Left ventricle myocardium inferior (tissue), 1 donor: ENCODE measurements at places on chromosomes 2 and 18. TPM values are rescaled to one million over a fixed set of nuclear protein-coding genes. Genes with fewer than 3 reads are reported as not detected.
A peak's percentile ranks its signal among the peaks of the same experiment; 100 is the strongest.

DNA sequence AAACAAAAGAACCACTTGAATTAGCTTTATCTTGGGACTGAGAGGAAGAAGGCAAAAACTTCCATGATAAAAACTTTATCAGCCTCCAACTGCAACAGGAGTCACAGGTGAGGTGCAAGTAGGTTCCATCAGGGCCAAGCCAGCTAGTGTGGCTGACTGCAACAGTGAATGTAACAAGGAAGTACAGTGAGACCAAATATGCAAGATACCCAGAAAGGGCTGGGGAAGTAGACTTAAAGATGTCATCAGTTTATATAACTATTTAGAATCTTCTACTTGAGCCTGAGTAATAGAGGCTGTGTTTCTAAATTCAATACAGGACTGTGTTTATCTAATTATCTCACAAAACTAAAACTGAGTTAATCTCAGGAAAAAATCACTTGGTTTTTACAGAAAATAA, 14.8 kb downstream of the PLEKHM3 start:
- no peak for DNase-seq

- peak; percentile 27 for DNase-seq
Measured at GRCh38 chr2:181656450-181657291, at the start of gene CERKL. Gene CERKL (minus strand): TSS chr2:181657105. CDS start chr2:181657006, 99 bp downstream.

ANKRD29 gene
- total RNA-seq, result 9.2 TPM

VWC2L gene
- total RNA-seq, result not detected

DNA sequence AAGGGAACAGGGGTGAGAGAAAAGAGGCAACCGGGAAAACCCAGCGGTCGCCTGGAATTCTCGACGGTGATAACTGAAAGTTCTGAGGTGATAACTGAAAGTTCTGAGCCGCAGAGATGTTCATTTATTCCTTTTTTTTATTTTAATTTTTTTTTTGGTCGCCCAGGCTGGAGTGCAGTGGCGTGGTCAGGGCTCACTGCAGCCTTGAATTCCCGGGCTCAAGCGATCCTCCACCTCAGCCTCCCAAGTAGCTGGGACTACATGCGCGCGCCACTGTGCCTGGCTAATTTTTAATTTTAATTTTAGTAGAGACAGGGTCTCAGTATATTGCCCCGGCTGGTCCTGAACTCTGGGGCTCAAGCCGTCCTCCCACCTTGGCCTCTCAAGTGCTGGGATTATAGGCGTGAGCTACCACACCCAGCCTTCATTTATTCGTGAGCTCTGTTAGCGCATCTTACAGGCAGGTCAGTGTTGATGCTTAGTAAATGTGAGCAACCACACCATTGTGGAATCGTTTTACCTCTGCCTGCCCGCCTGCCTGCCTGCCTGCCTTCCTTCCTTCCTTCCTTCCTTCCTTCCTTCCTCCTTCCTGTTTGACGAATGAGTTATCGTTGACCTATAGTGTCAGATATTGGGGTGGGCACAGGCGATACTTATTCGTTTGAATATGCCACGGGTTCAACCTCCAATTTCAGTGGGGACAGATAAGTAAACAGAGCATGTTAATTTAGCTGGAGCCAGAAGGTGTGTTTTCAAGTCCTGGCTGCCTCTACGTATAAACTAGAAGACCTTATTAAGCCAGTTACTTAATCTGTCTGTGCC, 557 bp upstream of the E2F6 start:
- no peak for DNase-seq

DNA sequence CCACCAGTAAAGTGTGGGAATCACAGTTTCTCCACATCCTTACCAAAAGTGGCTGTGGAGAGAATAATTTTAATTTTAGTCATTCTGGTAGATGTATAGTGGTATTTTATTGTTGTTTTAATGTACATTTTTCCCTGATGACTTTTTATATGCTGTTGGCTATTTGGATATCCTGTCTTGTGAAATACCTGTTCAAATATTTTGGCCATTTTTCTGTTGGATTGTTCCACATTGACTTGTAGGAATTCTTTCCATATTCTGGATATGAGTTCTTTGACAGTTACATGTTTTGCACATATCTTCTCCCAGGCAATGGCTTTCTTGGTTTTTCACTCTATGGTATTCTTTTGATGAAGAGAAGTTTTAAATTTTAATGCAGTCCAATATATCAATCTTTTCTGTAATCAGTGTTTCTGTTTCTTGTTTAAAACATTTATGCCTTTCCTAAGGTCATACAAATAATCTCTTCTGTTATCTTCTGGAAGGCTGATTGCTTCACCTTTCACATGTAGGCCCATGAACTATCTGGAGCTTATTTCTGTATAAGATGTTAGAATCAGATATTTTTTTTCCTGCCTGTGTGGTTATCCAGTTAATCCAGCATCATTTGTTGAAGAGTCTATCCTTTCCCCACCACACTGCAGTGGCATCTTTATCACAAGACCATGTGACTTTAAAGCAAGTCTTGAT, 19.0 kb downstream of the AFTPH start:
- DNase-seq, result no peak

DNA sequence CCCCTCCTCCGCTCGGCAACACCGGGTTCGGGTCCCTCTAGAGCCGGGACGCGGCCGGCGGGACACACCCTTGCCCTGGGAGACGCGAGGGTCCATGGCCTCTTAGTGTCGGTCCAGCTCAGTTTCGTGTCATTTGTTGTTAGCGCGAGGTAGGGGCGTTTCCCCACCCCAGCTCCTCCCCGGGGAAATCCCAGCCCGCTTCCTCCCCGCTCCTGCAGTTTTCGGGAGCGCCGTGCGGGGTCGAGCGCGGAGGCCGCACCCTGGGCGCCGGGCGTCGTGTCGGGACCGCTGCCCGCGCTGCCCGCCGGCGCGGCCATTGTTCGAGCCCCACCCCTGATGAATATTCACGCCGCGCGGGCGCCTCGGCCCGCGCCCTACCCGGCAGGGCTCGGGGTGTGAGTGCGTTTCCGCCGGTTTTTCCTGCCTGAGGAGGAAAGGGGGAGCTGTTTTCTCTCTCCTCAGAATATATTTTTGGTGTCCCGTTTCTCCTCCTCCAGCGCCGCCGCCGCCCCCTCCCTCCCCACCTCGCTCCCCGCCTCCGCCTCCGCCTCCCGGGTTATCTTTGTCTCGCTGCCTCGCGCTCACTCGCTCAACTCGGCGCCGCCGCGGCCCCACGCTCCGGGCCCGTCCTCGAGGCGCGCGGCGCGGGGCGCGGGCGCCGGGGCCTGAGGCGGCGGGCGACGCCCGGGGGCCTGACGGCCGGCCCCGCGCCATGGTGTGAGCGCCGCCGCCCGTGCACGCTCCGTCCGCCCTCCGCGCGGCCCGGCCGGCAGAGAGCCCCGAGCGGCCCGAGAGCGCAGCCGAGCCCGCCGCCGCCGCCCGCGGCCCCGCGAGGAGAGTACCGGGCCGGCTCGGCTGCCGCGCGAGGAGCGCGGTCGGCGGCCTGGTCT, at the start of gene MAP4K4:
Gene MAP4K4 (plus strand): TSS at position 584 of the 890 bp plus-strand sequence. CDS start 374 bp downstream, outside the sequence.
- peak; percentile 92 for DNase-seq

DNA sequence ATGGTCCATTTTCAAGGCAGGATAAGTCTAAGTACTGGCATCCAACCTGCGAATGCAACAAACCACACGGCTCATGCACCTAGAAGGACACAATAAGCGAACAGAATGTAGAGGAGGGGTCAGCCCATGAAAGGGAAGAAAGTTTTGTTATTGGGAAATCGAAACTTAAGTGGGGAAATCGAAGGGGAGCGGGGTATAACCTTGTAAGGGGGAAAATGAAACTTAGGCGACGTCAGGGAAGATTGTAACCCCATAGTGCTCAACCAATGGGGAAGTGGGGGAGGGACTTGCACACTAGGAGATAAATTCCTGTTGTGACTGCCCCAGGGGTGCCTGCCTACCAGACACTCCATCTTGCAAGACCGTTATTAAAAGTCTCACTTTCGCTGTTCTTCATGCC, 15.6 kb upstream of the OTOF start:
- DNase-seq, result no peak

DNA sequence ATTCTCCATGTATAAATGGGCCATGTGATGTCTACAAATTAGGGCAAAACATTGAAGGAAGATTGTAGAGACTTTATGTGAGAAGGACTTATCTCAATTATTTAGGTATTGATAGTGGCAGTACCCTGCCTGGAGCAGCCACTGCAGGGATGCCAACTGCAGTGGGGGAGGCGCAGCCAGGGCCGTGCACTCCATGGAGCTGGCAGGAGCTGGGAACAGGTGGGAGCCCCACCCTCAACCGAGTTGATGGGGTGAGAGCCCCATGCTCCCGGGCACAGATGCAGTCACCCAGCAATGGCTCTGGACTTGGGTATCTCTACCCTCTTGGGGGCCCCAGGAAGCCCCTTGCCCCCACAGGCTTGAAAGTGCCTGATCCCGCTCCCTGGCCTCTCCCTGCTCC, 564.3 kb downstream of the SLC4A3 start:
- DNase-seq, result no peak

GLI2 gene
- total RNA-seq, result 2.4 TPM

DNA sequence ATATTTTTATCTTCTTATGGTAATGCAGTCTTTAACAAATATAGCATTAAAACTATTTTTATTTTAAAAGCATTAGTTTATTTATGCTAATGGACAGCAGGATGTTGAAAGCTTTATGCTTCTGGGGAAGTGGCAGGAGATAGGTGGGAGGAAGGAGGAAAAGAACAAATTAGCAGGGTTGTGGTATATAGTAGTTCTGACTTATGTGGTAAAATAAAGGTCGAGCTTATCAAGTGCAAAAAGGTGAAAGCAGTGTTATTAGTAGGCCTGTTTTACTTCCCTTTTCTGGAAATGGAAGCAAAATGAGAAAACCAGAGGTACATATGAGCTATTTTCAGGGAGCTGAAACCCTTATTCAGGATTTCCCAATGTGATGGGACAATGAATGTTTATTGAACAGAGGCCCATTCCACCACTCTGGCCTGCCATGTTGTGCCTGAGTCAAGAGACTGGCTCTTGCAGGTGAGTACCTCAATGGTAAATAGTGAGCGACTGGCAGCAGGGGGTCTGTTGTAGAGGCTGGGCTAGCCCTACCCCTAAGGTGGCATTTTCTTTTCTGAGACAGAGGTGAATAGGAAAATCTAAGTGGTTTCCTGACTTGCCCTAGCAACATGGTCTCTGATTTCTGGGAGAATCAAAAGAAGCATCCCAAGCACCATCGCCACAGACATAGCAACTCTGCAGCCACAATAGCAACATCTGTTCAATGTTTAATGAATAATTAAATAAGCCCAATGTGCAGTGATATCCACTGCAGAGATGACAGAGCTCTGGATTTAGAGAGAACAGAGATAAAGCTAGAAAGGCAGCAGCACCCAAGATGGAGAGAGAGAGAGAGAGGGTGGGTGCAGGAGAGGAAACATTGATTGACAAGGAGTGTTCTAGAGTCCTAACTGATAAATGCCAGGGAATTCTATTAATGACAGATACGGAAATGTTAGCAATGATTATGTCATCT, 119.7 kb downstream of the UPP2 start:
- no peak for DNase-seq

TACR1 gene
- total RNA-seq, result 0.22 TPM

GRCh38 chr2:121884511-121884921, 129.1 kb downstream of the TSN start:
- DNase-seq, result no peak

GRCh38 chr2:200077210-200077650, 121.8 kb downstream of the MAIP1 start:
- DNase-seq, result no peak

MAPK4 gene
- 21.7 TPM for total RNA-seq

CNGA3 gene
- total RNA-seq, result not detected

COX7A2L gene
- total RNA-seq, result 109 TPM

CPLX4 gene
- not detected for total RNA-seq

LYPD6B gene
- not detected for total RNA-seq

GORASP2 gene
- total RNA-seq, result 61.5 TPM

RNU2-63P gene
- not detected for total RNA-seq

- DNase-seq, result no peak
Measured at GRCh38 chr18:46574743-46575115, 82.3 kb downstream of the LOXHD1 start.

DNA sequence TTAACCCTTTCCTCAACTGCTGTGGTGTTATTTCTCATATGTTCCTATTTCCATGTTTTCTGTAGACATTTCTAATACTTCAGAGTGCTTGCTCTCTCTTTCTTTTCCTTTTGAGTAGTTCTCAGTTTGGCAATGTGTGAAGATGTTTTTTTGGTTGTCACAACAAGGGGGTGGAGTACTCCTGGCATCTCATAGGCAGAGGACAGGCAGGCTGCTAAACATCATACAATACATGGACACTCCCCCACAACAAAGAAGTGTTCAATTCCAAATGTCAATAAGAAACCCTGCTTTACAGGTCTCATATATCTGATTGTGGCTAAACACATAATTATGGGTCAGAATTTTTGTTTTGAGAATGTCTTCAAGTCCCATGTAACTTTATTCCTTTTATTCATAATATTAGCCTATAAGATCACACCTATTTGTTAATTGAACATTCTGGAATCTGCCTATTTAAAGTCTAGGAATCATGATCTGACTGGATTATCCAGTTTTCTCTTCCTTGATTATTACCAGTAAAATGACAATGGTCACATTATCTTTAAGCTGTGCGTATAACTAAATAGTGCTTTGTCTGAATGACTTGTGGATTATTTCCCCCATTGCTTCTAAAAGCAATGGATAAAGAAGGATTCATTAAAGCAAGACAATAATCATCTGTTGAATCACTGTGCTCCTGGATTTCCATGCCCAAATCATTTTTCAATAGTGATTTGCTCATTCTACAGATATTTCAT, 46.8 kb upstream of the ITPRID2 start:
- no peak for DNase-seq

DNA sequence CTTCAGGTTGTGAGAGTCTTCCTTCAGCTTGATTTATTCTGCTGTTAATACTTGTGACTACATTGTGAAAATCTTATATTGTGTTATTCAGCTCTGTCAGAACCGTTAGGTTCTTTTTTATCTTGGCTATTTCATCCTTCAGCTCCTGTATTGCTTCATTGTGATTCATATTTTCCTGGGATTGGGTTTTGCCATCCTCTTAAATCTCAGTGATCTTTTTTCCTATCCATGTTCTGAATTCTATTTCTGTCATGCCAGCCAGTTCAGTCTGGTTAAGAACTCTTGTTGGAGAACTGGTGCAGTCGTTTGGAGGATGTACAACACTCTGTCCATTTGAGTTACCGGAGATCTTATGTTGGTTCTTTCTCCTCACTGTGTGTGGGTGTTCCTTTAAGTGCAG, 19.1 kb downstream of the MSTN start:
- DNase-seq, result no peak

RPIA gene
- 18.0 TPM for total RNA-seq

OSR1 gene
- 2.7 TPM for total RNA-seq
